HFF-Myc (cell line): ENCODE measurements at places on chromosomes 1 and 21.

GRCh38 chr1:3071565-3072390 lies 2.8 kb downstream of the PRDM16 start:
- DNase-seq, result no peak

DNA sequence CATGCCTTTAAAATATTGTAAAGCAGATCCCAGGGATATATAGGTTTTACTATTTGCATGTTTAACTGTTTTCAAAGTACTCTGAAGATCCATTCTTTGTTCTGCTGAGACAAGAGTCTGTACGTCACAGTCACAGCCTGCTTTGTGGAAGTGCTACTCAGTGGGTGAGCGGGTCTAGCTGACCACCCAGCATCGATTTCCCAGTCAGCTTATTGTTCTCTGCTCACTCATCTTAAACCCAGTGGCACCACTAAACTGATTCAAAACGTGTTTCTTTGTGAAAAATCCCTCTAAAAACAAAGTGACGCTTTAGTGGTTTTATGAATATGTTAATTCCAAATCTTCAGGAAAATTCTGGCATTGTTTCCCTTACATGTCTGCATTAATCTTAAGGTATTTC lies 12.4 kb downstream of the PLPP3 start:
- DNase-seq, result no peak

DNA sequence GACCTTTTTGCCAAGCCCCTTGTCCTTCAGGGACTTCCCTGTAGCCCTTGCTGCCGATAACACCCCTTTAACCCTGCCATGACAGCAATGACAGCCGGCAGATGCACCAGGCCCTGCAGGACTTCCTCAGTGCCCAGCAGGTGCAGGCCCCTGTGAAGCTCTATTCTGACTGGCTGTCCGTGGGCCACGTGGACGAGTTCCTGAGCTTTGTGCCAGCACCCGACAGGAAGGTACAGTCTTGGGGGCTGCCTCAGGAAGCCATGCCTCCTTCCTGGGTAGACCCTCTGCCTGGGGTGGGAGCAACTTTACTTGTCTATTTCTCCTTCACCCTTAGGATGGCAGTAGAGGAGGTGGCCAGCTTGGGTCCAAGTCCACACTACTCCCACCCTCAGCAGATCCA lies 16.1 kb upstream of the PADI6 start:
- no peak for DNase-seq

- DNase-seq, result no peak
These were observed 5.7 kb upstream of the CPLANE2 start for GRCh38 chr1:16242556-16243214.

- DNase-seq, result no peak
These were observed 14.6 kb upstream of the MEX3A start for GRCh38 chr1:156096640-156097391.

GRCh38 chr1:151165281-151165737 lies 393 bp downstream of the LYSMD1 start:
- DNase-seq, result no peak

- DNase-seq, result no peak
These were observed 26.3 kb upstream of the TRAPPC10 start for GRCh38 chr21:43985690-43986251.

DNA sequence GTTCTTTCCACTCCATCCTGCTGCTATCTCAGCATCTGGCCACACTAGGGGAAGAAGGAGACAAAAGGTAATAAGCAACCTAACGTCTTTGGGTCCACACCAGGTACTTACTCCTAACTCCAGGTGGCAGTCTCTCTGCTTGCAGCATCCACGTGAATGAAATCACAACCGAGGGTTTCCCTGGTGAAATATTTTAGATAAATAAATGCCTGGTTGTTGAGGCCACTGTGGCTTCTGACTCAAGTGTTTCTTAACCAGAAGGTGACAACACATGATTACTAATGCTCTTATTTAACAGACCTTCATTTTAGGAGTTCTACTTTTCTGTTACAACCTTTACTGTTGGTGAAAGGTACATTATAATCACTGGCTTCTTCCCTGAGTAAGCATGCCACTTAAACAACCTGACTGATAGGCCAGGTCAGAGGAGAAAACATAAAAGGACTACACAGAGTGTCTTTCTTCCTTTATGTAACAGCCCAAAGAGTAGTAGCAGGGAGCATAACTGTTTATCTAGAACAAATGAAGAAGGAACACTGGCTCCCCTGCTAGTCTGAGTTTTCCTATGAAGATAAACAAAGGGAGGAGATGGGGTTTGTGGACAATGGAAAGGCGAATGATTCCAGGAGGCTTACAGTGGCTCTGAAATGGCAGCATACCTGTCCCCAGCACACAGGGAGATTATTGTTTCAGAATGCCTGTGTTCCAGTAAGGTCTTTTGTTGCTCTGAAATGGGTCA lies 59.9 kb downstream of the SYT6 start:
- no peak for DNase-seq

DNA sequence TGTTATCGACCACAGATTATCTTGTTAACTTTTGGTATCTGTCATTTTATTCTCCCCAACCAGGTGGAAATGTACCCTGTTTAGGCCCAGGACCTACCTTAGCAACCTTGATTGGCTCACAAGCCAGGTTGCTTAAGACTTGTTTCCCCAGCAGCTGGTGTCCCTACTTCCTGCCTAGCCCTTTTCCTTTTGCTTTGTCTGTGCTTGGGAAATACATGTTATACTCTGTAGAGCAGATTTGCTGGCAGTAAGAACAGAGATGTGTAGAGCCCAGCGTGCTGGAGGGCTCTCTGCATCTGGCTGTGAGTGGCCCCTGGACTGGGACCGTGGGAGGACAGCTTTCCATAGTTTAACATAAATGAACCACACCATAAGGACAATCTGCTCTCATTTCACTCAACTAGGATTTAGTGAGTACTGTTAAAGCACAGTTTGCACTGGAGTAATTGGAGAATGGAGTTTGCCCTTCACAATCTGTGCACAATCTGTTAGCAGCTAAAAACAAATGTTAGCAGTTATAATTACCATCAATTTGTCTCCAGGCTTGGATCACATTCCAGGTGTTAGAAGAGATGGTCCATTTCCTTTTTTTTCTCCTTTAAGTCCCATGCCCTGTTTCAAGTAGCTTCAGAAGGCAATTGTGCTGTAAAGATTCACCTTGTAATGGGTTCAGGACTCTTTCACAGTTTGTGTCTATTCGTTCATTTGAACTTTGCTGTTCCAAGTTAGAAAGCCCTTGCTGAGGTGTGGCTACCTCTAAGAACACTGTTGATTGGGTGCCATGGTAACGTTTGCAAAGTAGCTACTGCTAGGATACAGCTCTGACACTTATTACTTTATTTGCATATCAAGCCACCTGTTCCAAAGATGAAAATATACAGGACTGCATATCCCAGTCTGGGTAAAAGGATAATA lies at the start of gene APOBEC4:
Gene APOBEC4 (minus strand): TSS at position 770 of the 915 bp plus-strand sequence. CDS start 4,535 bp downstream, outside the sequence.
- DNase-seq, result no peak
